ENCODE measurements at places on chromosomes 1 and 21.

DNA sequence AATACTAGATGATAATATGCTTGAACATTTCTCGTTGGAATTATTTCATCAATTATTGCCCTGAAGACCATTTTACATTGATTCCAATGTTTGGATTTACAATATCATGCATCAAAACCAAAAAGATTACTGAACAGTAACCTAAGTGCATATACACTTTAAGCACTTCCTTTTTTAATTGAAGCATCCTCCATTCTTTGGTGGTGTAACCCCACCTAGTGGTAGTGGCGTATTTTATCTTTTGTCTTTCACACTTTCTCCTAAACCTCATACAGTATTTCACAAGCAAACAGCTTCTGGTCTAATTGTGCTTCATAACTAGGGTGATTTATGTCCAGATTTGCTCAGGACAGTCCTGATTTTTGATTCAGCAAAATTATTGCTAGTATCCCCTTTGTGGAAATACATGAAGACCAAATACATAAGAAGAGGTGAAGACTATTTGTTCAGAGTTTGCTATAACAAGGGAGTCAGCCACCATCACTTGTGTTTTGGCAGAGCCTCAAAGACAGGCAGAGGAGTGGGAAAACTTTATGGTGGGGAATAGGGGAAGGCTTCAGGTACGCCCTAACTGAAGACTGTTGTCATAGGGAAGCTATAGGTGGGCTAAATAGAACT, 3.4 kb upstream of the NVL start:
- DNase-seq, result no peak

DNA sequence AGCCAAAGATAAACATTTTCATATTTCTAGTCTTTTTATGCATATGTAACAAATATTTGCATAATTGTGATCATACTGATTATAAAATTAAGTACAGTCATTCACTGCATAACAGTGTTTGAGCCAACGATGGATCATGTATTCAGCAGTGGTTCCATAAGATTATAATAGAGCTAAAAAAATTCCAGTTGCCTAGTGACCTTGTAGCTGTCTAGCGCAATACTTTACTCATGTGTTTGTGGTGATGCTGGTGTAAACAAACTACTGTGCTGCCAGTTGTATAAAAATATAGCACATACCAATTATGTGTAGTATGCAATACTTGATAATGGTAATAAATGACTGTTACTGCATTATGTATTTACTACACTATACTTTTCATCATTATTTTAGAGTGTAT, 2.1 kb upstream of the S100A10 start:
- DNase-seq, result no peak

GRCh38 chr1:10861822-10862221, 65.4 kb upstream of the CASZ1 start:
- DNase-seq, result no peak

GRCh38 chr1:110188035-110188618, 22.0 kb upstream of the KCNC4 start:
- no peak for DNase-seq

- DNase-seq, result no peak
Measured at GRCh38 chr1:6471086-6471969, 5.4 kb upstream of the TNFRSF25 start.

- DNase-seq, result no peak
Measured at GRCh38 chr1:229272164-229273158, 1.6 kb downstream of the RAB4A start.

Data from NCI-H1417 treated with DMSO at 0.1 percent for 48 hours (cell line).